Fibroblast of the aortic adventitia (primary cell): ENCODE measurements at places on chromosomes 2 and 18. TPM values are rescaled to one million over a fixed set of nuclear protein-coding genes. Genes with fewer than 3 reads are reported as not detected.

RNMT gene
- 30.0 and 65.0 TPM in 2 replicates for total RNA-seq

TMSB10 gene
- 3,849 and 4,291 TPM in 2 replicates for total RNA-seq

TNFRSF11A gene
- total RNA-seq = 0.08 and 1.1 TPM in 2 replicates

KCNG3 gene
- total RNA-seq = under 0.01 TPM in 1 of 2 replicates, not detected in the other

ASNSD1 gene
- total RNA-seq = 77.7 and 95.7 TPM in 2 replicates

ST6GAL2 gene
- total RNA-seq = 0.09 and 0.16 TPM in 2 replicates

DCC gene
- total RNA-seq = under 0.01 and 0.09 TPM in 2 replicates

CABYR gene
- total RNA-seq = 4.6 and 7.3 TPM in 2 replicates

TMEM247 gene
- total RNA-seq = not detected in 2 replicates

FBXO41 gene
- total RNA-seq = 0.18 and 1.6 TPM in 2 replicates

SP5 gene
- not detected in 2 replicates for total RNA-seq

TTN gene
- total RNA-seq = 0.16 and 5.5 TPM in 2 replicates

NR4A2 gene
- 0.41 and 0.81 TPM in 2 replicates for total RNA-seq

EMILIN2 gene
- total RNA-seq = 11.2 and 76.0 TPM in 2 replicates

EGR4 gene
- not detected in 2 replicates for total RNA-seq

RSAD2 gene
- 0.63 and 4.0 TPM in 2 replicates for total RNA-seq

CDCA7 gene
- total RNA-seq = 0.08 and 6.2 TPM in 2 replicates

FANCL gene
- total RNA-seq = 9.2 and 29.6 TPM in 2 replicates

CXCR2 gene
- not detected in 2 replicates for total RNA-seq

CD207 gene
- not detected in 2 replicates for total RNA-seq

PRSS56 gene
- not detected in 2 replicates for total RNA-seq

NOSTRIN gene
- 0.81 TPM in 1 of 2 replicates, not detected in the other for total RNA-seq
